ENCODE measurements at places on chromosomes 6 and 20.
A peak's percentile ranks its signal among the peaks of the same experiment; 100 is the strongest.

DNA sequence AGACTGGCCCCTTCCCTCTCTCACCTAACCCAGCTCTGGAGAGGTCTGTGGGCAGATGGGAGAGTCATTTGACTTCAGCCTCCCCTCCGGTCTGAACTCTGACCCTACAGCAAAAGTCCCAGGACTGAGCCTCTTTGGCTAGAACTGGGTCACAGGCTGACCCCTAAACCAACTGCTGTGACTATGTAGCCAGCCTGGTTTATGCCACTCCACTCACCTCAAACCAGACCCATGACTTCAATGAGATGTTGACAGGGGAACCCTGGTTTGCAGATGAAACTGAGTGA, 864 bp upstream of the OSBPL2 start:
- DNase-seq = no peak

DNA sequence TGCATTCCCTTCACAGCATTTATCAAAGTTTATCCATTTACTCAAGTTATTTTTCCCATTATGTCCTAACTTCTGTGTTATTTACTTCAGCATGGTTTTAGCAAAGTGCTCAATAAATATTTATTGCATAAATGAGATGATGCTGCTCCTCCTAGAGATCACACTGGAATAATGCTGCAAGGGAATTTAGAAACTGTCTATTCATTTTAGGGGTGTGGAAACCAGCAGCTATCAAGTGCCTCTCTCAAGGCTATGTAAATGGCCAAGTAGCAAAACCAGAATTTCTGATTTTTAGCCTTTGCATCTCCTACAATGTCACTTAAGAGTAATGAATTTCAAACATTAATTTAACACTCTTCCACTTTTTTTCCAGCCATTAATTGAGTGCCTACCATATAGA, 316.2 kb downstream of the COL12A1 start:
- DNase-seq = peak; percentile 19

- DNase-seq = peak; percentile 45
These were observed 3.9 kb upstream of the MRGBP start for GRCh38 chr20:62792182-62792939.

DNA sequence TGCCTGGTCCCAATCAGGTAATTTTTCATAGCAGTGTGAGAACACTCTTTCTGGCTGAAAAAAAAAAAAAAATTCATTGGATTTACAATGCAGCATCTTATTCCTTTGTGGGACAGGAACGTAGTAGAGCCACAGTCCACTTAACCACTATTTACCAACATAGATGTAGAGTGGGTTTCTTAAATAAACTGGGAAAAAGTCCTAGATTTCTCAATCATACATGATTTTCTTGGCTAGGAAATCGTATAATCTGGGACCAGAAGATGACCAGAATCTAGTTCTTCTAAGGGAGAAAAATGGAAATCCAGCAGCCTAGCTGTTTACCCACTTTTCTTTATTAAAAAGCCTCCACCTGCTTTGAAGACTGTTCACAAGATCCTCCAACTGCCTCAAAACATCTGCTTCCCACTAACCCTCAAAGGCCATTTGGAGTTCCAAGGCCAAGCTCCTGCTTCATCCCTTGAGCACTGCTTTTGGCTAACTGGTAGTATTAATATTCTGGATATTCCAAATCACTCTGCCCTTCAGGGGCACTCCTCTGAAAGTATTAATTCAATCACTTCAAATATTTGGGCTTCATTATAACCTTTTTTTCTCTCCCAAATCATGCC, 70.4 kb downstream of the FYN start:
- no peak for DNase-seq

DNA sequence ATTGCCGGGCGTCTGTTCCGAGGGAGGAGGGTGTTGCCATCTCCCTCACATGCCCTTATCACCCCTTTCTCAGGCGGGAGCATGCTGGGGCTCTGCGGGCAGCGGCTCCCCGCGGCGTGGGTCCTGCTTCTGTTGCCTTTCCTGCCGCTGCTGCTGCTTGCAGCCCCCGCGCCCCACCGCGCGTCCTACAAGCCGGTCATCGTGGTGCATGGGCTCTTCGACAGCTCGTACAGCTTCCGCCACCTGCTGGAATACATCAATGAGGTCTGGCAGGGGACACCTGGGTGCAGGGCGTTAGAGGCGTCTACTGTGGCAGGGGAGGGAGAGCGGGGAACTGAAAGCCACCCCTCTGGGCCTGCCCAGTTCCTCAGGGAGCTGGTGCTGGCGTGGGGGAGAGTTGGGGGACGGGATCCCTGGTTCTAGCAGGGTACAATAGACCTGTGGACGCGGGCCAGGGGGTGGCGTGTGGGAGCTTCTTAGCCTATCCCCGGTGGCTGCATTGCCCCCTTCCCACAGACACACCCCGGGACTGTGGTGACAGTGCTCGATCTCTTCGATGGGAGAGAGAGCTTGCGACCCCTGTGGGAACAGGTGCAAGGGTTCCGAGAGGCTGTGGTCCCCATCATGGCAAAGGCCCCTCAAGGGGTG, 697 bp downstream of the PPT2 start:
- DNase-seq = peak; percentile 53

- DNase-seq = no peak
These were observed 290.9 kb downstream of the CD83 start for GRCh38 chr6:14408446-14408845.

- no peak for DNase-seq
These were observed 496.8 kb upstream of the JAG1 start for GRCh38 chr20:11170565-11170964.

- no peak for DNase-seq
These were observed 1.8 kb downstream of the ZDHHC14 start for GRCh38 chr6:157382821-157383220.

DNA sequence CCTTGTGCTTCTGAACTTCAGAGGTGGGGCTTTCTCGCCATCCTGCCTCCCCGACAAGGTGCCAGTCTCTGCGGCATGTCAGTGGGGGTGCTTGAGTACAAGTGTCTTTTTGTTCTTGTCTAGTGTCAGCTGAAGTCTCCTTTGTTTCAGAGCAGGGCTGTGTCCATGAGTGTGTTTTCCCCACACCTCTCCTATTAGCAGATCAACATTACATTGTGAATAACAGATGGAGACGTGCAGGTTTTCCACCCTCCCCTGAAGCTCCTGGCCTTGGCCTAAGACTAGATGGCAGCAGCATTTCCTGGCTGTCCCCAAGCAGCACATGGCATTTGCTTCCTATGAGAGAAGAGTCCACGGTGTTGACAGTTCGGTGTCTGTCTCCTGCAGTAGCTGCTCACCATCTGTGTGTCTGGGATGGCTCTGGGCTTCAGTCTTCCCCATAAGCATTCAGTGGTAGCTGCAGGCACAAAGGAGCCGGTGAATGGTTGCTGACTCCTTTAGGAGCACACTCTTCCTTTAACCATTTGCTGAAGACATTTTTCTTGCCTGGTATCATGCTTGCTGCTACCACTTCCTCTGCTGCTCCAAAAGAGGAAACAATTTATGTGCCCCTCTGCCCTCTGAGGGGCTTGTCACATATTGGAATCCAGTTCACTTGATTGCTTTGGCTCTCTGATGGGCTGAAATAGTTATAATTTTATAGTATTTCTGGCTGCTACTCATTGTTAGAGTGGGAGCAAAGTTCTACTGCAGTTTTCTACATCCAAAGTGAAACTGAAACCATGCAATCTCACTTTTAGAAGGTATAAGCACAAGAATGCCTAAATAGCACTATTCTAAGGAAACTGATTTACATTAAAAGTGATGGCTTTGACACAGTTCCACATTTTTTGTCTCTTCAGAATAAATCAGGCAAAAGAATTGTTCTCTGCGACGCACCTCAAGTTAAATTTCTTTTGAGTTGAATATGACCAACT, 913.0 kb downstream of the C6orf118 start:
- no peak for DNase-seq

DNA sequence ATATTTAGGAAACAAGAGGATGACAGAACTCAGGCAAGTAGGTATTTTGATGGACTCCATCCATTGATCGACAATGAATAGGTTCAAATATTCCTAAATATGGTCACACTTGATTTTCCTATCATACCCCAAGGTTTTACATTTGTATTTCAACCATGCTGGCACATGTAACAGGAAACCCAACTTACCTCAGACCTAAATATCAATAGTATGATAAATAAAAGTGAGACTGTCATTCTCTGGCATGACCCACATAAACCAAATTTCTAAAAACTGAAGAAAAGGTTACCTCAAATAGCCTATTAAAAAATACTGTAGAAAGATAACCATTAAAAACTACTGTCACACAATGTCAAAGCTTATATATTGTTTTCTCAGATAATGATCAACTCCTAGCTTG, 97.3 kb downstream of the PRDM1 start:
- DNase-seq = no peak

- DNase-seq = no peak
These were observed 3.8 kb downstream of the SLC13A3 start for GRCh38 chr20:46647469-46647868.

GRCh38 chr20:56605261-56605996, 23.7 kb upstream of the TFAP2C start:
- DNase-seq = no peak

- peak; percentile 34 for DNase-seq
These were observed 39.3 kb downstream of the BEND3 start for GRCh38 chr6:107075951-107076381.

- peak; percentile 70 for DNase-seq
These were observed 60.6 kb upstream of the NCOA3 start for GRCh38 chr20:47440857-47441773.

Data from HCEC 1CT (cell line).